GM04503 (cell line): ENCODE measurements at places on chromosomes 4 and X.

- no peak for DNase-seq
Observed at GRCh38 chrX:69066966-69067525, 98.2 kb downstream of the PJA1 start.

GRCh38 chrX:65508851-65509250 is 25.7 kb downstream of the LAS1L start:
- no peak for DNase-seq

DNA sequence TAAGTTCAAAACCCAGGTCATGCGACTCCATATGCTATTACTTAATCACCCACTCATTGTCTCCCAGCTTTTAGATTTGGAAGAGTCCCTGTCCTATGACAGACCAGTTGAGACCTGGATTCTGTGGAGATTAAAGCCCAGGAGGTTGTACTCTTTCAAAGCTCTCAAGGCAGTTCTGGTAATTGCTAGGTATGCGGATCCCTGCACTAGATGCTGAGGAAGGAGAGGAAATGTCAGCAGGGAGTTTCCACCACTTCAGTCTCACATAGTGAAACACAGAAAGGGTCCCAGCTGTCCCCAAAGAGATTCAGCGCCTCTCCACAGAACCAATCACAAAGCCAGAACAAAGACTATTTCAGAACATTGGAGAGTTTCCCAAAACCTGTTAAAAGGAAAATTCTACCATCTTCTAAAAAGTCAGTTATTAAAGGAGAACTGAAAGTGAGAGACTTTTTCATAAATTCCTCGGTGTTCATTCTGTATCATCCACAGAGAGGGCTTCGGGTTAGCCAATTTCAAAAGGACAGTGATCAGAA is 53.4 kb downstream of the IRF2 start:
- no peak for DNase-seq

DNA sequence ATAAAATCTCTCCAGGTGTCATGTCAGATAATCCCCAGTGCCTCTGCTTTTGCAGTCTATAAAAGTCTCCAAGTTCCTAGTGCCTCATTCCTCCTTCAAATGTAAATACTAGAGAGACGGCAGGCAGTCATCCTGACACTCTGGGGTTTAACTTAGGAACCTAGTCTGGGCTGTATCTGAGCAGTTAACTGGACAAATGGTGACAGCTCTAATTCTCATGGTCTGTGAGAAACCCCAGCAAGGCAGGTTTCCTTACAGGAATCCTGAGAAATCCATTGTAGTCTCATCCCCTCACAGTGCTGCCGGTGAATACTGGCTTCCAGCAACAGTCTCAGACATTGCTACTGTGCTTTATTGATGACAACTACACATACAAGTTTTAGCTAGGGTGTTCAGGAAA is 246.8 kb downstream of the SNCA start:
- DNase-seq: no peak

GRCh38 chrX:40153345-40154249 is 55.8 kb upstream of the BCOR start:
- no peak for DNase-seq

DNA sequence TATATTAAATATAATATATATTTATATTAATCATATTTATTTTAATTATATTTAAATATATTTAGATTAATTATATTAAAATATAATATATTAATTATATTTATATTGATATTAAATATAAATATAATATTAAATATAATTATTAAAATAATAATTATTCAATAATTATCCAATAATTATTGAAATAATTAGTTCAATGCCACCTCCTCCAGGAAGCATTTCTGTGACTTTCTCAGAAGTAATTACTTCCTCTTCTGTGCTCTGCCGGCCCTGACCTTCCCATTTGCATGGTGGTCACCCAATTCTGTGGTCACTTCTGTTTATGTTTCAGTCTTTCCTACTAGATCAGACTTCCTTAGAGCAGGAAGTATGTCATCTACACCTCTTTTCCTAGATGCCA is 45.8 kb downstream of the EVC2 start:
- DNase-seq: no peak

DNA sequence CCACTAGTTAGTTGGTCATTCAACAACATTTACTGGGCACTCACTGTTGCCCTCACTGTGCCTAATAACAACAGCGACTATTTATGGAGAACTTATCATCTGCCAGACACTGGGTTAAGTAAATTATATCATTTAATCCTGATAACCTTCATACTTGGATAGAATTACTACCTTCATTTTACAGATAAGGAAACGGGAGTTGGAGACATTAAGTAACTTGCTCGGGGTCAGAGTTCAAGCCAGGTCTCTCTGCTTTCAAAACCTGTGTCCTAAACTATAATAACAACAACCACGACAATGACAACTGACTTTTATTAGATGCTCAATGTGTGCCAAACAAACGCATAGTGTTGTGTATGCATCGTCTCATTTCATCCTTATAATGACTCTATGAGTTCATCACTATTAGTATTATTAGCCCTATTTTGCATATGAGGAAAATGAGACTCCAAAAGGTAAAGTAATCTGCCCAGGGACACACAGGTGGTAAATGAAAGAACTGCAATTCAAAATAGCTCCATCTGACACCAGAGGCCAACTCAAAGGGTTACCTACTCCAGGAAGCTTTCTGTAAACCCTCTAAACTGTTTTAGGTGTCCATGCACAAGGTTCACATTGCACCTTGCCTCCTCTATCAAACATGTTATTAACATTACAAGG is 98.4 kb upstream of the ACSL4 start:
- no peak for DNase-seq

DNA sequence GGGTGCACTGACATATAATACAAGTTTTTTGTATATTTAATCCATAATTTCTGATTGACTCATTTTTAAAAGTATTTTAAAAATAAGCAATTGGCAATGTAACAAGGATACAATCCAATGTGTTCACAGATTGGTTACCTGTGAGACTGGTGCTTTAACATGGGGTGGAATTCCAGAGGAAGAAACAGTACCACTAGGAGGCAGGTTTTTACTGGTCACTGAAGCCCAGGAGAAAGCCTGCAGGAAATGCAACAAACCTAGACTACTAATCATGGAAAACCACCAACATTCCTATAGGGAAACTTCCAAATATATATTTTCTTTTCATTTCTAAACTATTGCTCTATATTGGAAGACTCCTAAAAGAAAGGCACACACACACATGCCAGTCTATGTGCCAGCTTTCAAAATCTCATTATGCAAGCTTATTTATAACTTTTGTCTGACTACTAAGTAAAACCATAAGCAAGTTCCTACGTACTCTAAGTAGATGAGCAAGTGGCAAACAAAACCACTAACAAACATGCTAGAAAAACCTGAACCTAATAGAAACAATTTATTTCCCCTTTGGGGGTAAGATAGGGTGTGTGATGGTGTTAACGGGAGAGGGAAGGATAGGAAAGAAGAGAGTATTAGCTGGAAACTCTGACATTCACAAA is 19.2 kb downstream of the G3BP2 start:
- no peak for DNase-seq

DNA sequence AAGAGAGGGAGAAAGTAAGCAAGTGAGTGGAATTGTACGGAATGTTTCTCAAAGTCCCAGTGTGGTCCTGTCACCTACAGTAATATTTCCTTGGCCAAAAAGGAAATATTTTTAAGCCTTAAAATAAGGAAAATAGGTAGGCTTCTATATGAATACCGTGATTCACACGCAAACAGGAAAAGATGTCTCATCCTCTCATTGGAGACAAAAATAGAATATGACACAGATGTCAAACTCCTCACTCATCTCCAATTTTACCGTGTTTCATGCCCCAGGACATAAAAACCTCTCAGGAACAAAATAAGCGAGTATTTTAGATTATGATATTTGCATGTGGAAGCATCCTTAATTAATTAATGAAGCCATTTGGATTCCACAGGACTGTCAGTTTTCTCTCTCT is 1269.5 kb downstream of the RAPGEF2 start:
- no peak for DNase-seq

DNA sequence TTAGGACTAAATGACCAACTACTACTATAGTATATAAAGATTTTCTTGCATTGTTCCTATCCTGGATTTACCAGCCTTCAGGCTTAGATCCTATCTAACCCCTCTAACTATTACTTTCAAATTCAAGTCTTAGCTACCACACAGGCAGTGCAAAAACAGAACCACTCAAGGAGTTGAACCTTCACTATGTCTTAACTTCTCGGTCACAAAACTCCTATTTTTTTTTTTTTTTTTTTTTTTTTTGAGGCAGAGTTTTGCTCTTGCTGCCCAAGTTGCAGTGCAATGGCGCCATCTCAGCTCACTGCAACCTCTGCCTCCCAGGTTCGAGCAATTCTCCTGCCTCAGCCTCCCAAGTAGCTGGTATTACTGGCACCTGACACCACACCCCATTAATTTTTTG is 6.3 kb upstream of the FAM200B start:
- no peak for DNase-seq

DNA sequence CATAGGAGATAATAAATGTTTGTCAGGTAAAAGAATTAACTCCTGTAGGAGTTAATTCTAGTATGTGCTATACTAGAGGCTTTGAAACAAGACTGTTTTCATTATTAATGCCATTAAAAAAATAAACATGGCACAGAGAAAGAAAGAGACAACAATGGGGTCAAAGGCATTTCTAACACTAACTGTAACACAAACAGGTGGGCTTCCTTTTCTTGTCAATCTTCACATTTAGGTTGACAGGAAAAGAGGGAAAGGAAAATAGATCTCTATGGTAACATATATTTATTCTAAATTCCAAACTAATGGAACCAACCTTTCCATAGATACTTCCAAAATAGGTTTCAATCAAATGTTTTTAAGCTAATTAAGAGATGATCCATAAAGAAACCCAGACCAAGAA is 9.8 kb downstream of the ANKRD17 start:
- DNase-seq: no peak

DNA sequence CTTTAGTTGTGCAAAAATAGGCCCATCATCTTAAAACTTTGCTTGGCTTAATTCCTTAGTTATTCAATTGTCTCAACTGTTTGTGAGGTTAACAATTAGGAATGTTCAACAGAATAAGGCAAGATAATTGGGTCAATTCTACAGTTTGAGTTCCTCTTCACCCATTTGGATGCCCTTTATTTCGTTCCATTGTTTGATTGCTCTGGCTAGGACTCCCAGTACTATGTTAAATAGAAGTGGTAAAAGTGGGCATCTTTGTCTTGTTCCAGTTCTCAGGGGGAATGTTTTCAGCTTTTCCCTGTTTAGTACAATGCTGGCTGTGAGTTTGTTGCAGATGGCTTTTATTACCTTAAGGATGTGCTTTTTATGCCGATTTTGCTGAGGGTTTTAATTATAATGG is 761.5 kb upstream of the GRIA3 start:
- DNase-seq: no peak

- no peak for DNase-seq
Observed at GRCh38 chrX:108216405-108216804, 124.8 kb downstream of the ATG4A start.

DNA sequence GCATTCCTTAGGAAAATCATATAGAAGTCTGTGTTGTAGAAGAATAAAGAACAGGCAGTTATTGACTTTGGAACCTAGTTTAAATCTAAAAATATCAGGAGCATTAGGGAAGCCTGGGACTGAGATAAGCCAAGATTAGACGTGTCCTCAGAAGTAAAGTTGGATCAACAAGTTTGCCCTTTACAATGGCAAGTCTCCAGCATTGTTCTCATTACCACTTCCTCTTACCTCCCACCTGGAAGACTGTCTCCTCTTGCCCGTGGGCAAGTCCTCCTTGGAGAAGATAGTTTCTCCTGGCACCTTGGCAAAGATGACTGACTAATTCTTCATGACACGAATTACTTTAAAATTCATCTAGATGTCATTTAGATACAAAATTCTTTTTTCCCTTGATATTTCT is 37.8 kb downstream of the CNKSR2 start:
- DNase-seq: no peak

GRCh38 chr4:41369680-41370079 is 113.0 kb downstream of the UCHL1 start:
- DNase-seq: no peak

GRCh38 chr4:109298279-109299010 is 4.0 kb downstream of the COL25A1 start:
- DNase-seq: no peak

GRCh38 chr4:189660722-189661360 is 279.8 kb upstream of the FRG1 start:
- DNase-seq: no peak

DNA sequence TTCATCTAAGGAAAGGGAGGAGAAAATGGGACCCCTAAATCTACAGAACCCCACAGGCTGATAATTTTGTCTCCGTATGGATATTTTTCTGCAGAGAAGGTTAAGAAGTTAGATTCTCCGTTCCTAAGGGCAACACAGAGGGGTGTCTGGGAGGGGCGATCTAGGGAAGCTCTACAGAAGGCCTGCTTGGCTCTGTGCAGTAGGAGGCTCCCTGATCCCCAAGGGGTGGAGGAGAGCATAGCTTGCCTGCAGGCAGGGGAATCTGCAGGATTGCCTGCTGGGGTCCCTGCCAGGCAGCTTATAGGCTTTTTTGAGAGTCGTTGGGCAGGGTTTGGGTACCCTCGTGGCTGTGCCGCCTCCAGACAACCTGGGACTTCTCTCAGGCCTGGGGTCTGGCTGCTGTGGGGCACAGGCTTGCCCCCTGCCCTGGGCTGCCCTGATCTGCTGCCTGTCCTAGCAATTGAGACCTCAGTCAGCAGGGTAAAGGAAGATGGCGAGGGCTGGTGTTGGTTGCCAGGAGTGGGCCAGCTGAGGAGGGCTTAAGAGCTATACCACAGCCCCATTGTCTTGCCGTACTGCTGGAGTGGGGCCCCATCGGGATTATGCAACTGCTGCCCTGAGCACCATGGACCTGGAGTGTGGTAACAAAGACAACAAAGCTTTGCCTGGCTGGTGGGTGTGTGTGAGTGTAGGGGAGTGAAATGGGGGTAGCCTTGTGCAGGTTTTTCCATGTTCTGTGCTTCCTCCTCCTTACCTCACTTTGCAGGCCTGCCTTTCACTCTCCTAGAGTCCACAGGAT is 74.1 kb downstream of the EFNB1 start:
- DNase-seq: no peak

- DNase-seq: no peak
Observed at GRCh38 chrX:50768801-50769200, 45.2 kb downstream of the SHROOM4 start.

GRCh38 chr4:54017308-54017707 is 47.1 kb downstream of the CHIC2 start:
- no peak for DNase-seq

GRCh38 chr4:182185491-182185890 is 57.7 kb upstream of the TENM3 start:
- DNase-seq: no peak

GRCh38 chrX:19747652-19748610 is 139.5 kb downstream of the SH3KBP1 start:
- no peak for DNase-seq

- no peak for DNase-seq
Observed at GRCh38 chrX:119003462-119003861, 29.0 kb downstream of the LONRF3 start.
